ENCODE measurements at places on chromosomes 6 and 20.

GRCh38 chr6:130893277-130893676, 66.1 kb downstream of the SMLR1 start:
- DNase-seq: no peak

- DNase-seq: no peak
Measured at GRCh38 chr6:114430534-114431124, 87.8 kb upstream of the HS3ST5 start.

DNA sequence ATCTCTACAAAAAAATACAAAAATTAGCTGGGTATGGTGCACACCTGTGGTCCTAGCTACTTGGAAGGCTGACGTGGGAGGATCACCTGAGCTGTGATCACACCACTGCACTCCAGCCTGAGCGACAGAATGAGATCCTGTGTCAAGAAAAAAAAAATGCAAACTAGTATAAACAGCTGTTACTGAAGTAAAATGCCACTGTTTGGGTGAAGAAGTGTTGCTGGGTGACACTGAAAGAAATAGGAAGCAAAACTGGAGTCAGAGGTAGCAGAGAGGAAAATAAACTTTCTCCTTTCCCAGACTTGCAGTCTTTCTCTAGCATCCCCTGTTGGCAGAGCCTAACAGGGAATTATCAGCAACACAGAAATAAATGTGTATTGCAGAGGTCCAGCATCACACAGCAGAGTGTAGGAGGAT, 241.2 kb upstream of the PREP start:
- DNase-seq: no peak

DNA sequence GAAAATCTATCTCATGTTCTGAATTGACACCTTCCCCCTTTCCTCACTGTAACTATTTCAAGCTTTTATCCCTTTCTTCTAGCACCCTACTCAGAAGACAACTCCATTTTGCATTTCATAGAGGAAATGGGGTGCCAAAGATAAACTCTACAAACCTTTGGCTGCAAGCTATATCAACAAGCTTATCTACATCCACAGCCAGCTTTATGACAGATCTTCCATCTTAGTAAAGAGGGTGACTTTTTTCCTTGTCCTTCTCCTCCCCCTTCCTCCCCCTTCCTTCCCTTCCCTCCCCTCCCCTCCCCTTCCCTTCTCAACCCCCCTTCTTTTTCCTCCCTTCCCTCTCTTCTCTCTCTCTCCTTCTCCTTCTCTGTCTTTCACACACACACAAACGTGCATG, 58.0 kb upstream of the OLIG3 start:
- DNase-seq: no peak

DNA sequence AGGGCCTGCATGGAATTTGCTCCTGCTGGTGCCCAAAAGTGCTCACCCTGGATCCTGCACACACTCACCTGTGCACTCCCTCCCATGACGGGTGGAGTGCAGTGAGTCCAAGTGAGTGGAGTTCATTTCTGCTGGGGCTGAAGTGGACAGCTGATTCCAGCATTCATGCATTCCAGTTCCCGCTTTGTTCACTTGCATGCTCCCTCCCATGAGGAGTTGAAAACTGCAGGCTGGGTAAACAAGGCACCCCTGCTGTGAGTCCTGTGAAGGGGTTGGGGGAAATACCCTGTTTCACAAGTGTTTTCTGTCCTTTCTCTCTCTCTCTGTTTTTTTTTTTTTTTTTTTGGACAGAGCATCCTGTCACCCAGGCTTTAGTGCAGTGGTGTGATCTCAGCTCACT, 454.1 kb upstream of the NOX3 start:
- DNase-seq: no peak

- DNase-seq: no peak
Measured at GRCh38 chr6:51793393-51793792, 294.0 kb downstream of the PKHD1 start.
